ENCODE measurements at places on chromosomes 6 and 20.

DNA sequence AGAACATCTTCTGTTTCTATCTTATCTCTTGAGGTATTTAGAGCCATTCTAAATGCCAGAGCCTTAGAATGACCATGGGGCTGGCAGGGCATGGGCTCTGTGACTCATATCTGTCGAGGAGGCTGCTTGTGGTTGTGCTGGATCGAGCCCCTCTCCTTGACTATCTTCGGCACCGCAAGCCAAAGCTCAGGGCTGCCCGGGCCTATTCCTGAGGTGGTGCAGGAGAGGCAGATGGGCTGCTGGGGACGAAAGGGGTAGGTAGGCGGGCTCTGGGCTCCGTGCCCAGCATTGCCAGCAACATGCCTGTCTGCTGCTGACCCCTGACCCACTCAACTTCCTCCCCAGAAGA, 89.9 kb downstream of the NOL4L start:
- no peak for DNase-seq

DNA sequence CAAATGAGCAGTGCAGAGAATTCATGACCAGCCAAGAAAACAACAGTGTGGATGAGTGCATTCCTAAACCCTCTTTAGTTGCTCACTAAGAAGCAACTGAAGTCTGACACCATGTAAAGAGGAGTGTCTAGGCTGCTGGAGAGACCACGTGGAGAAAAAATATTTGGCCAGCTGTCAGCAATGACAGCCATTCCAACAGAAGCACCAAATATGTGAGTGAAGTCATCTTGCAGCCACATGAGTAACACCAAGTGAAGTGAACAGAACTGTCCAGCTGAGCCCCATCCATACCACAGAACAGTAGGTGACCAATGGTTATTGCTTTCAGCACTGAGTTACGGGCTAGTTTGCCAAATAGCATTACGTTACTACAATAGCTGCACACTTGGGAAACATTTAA, 89.4 kb downstream of the TBXT start:
- DNase-seq, result no peak

DNA sequence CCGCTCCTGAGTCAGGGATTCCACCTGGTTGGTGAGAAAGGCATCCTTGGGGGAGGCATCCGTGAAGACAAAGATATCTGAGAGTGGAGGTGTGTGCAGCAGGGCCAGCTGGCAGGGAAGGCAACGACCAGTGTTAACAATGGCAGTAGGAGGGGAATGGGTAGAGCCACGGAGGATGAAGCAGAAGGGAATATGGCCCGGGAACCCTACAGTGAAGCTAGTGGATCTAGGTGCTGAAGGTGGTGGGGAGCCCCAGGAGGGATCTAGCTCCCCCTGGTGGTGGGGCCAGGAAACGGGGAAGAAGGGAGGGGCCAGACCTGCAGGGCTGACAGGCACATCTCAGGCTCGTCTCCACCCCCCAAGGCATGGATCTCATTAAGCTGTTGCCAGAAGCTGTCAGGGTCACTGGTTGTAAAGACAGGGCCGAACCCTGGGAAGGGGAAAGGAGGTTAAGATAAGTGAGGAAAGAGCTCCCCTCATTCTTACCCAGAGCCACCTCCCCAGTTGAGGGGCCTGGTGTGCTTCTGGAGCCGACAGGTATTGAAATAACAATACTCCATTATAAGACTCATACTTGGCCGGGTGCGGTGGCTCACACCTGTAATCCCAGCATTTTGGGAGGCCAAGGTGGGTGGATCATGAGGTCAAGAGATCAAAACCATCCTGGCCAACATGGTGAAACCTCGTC, 7.3 kb downstream of the VWA7 start:
- peak; percentile 91 for DNase-seq

- no peak for DNase-seq
These were observed 50.5 kb upstream of the CSE1L start for GRCh38 chr20:48995589-48995988.

DNA sequence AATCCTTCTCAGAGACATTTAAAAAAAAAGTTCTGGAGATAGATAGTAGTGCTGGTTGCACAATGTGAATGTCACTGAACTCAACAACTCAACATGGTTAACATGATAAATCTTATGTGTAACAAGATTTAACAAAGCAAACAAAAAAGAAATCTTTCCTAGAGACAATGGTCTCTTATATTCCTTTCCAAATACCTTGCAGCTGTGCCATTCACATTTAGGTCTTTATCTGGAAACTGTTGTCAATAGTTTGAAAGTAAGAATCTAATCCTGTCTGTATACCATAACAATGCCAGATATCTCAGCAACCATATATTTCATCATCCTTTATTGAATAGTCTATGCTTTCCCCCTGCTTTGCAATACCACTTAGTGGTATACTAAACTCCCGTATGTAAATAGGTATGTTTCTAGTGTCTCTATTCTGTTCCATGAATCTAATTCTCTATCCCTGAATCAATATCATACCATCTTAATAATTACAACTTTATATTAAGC, 2.1 kb downstream of the SERAC1 start:
- no peak for DNase-seq

- no peak for DNase-seq
These were observed 73.6 kb downstream of the LCA5 start for GRCh38 chr6:79463621-79464050.

Data from activated CD8-positive, alpha-beta memory T cell treated with anti-CD3 and anti-CD28 coated beads for 24 hours (primary cell).